ENCODE measurements at places on chromosomes 7 and 10.

DNA sequence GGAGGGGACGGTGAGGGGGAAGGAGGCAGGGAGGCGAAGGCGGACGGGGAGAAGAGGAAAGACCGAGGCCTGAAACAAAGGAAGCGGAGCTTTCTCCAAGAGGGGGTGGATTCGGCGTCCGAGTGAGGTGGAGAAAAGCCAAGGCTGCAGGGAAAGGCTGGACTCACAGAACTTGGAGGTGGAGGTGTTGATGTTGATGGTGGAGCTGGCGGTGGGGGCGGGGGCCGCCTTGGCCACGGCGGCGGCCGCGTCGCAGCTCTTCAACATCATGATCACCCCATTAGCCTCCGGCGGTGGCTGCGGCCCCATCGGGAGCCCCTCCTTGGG lies 578 bp downstream of the CACUL1 start:
- H3K4me3 ChIP-seq = peak overlapping the region; percentile 74
- peak overlapping the region; percentile 93 for H3K27ac ChIP-seq
- H3K27me3 ChIP-seq = no peaks in the 10 kb centered on the region
- no peaks in the 10 kb centered on the region for H3K36me3 ChIP-seq
- H3K4me1 ChIP-seq = peaks cover 12% of the 10 kb centered on the region

DNA sequence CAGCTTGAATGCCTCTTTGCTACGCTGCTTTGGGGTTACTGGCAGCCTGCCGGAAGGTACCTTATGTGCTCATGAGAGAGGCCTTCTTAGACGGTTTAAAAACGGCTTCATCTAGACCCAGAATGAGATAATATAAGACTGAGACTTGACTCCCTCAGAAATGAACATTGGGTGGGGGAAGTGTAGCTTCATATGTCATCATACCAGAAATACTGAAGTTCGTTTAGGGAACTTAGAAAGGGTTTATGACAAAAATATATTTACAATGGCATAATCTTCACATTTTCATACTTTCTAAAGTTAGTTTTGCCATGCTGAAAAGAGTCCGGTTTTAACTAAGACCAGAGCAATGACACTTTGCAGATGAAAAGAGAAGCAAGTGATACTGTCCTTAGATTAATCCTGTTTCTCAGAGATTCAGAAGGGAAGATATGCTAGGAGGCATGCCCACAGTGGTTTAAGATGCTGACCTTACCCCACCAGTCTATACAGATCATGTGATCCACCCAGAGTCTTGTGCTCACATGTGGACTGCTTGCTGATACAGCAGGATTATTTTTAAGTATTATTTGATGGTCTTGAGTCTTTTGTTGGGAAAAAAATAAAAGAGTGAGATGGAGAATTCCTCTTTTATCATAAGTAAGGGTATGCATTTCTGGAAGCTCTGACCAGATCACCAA lies 40.8 kb upstream of the HGF start:
- H3K36me3 ChIP-seq = no peaks in the 10 kb centered on the region
- peak overlapping the region; percentile 9 for H3K27ac ChIP-seq
- no peak overlapping the region for H3K4me3 ChIP-seq
- H3K27me3 ChIP-seq = no peaks in the 10 kb centered on the region
- DNase-seq = no peak

- H3K4me3 ChIP-seq = no peak overlapping the region
- no peaks in the 10 kb centered on the region for H3K4me1 ChIP-seq
- no peaks in the 10 kb centered on the region for H3K27me3 ChIP-seq
- H3K27ac ChIP-seq = no peak overlapping the region
- DNase-seq = peak; percentile 66
Measured at GRCh38 chr10:122435212-122435827, 19.1 kb upstream of the ARMS2 start.

DNA sequence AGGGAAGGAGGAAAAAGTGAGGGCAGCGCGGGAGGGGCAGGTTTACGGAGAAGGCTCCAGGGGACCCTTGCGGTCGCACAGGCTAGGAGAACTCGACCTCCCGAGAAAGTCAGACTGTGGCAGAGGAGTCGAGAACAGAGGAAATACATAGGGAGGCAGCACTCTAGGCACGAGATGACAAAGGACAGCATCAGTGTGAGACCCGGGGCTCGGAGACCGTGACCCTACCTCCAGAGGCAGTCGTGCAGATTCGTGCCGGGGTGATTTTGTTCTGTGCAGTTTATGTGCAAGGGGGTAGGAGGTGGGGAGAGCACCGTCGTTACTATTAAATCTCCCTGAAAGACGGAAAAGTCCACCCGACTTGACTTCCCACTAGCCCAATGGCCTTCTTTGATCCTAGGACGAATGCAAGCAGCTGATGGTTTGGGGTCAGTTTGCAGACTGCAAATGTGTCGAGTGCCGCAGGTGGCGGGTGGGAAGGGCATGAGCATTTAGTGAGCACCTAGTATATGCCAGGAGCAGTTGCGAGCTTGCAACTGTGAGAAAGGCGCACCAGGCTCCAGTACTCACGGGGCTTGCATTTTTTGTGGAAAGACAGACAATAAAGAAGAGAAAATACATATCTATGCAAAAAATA lies 674 bp upstream of the OSBPL3 start:
- peak; percentile 58 for DNase-seq
- no peaks in the 10 kb centered on the region for H3K36me3 ChIP-seq
- H3K27me3 ChIP-seq = no peaks in the 10 kb centered on the region
- H3K4me3 ChIP-seq = peak overlapping the region; percentile 30

DNA sequence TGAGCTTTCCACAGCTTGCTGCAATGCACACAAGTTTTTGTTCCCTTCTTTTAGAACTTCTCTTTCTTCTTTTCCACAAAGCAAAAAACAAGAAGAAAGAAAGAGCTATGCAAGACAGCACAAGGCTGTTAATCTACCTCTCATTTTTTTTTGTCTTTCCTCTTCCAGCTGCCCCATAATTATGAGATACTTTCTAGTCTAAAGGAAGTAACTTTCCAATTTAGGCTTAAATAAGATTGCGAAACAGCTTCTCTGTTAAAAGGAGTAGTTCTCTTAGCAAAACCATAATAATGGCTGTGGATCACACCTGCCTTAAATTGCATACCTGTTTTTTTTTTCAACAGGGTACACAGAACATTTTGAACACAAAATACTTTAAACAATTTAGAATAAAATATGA lies 56.0 kb downstream of the NDUFB2 start:
- H3K27me3 ChIP-seq = no peaks in the 10 kb centered on the region
- H3K4me1 ChIP-seq = no peaks in the 10 kb centered on the region
- DNase-seq = no peak
- no peaks in the 10 kb centered on the region for H3K36me3 ChIP-seq

DNA sequence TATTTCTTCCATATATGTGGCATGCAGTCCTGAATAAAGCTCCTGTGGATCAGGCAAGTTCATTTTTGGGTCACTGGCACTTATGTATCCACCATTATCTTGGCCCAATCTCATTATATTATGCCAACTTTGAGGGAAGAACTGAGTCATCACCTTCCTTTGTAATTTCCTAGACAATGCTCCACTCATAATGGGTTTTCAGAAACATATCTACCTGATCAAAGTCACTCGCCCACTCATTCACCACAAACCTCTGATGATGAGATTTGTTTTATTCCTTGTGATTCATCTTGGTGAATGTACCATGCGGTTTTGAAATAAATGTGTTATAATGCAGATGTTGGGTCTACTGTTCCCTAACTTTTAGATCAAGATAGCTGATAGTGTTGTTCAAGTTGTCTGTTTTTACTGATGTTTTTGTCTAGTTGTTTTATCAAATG lies 525.8 kb downstream of the KIF20B start:
- H3K27ac ChIP-seq = no peak overlapping the region
- H3K36me3 ChIP-seq = no peaks in the 10 kb centered on the region
- no peaks in the 10 kb centered on the region for H3K27me3 ChIP-seq
- H3K4me1 ChIP-seq = peaks cover 6% of the 10 kb centered on the region
- DNase-seq = no peak

All from hepatocyte (in vitro differentiated cells).